OCI-LY7 (cell line): ENCODE measurements at places on chromosomes 2 and 18. TPM values are rescaled to one million over a fixed set of nuclear protein-coding genes. Genes with fewer than 3 reads are reported as not detected.

Gene RPRM
- total RNA-seq: not detected in 2 replicates

Gene CCDC85A
- not detected in 2 replicates for total RNA-seq

Gene POTEI
- total RNA-seq: 0.26 and 0.44 TPM in 2 replicates

Gene SETBP1
- 8.1 and 9.1 TPM in 2 replicates for total RNA-seq

Gene IL1RL2
- not detected in 2 replicates for total RNA-seq
